GM23248 (cell line): ENCODE measurements at places on chromosomes 1 and 21. TPM values are rescaled to one million over a fixed set of nuclear protein-coding genes. Genes with fewer than 3 reads are reported as not detected.
A peak's percentile ranks its signal among the peaks of the same experiment; 100 is the strongest.

GRCh38 chr1:56310945-56311344 is 268.4 kb downstream of the PLPP3 start:
- DNase-seq: no peak

Gene CYP4Z1
- total RNA-seq: not detected in 2 replicates

Gene ZNF436
- total RNA-seq: 14.0 and 16.2 TPM in 2 replicates

DNA sequence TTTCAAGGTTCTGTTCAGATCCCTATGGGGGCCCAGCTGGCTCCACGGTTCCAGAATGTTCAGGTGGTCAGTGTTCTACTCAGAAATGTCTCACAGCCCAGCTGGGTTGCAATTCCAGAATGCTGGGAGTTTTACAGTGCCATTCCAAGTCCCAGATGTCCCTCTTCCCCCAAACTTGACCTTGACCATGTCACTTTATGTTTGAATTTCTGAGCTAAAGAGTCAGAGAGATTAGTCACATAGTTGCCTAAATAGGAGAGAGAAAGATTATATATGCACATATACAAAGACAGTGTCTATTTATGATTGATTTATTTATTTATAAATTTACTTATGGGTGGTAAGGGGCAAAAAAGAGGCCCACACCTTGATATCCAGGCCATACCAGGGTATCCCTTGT is 2.5 kb downstream of the GPR3 start:
- peak; percentile 54 for DNase-seq

- peak; percentile 54 for DNase-seq
Measured at GRCh38 chr1:165595246-165595938, 35.6 kb upstream of the MGST3 start.

DNA sequence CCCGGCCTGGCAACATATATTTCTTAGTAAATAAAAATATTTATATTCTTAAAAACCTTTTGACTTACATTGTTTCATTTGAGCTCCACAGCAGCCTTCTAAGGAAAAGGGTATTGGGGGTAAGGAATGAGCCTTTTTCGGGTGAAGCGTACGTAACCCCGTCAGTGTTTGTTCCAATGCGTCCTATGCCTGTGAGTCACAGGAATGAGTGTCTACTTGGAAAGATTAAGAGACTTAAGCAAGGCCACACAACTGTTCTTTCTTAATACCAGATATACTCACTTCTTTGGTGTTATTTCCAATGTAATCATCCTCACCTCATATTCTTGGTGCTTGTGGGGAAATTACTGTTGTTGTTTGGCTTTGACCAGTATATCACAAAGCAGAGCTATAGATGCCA is 22.7 kb downstream of the WDTC1 start:
- peak; percentile 13 for DNase-seq

DNA sequence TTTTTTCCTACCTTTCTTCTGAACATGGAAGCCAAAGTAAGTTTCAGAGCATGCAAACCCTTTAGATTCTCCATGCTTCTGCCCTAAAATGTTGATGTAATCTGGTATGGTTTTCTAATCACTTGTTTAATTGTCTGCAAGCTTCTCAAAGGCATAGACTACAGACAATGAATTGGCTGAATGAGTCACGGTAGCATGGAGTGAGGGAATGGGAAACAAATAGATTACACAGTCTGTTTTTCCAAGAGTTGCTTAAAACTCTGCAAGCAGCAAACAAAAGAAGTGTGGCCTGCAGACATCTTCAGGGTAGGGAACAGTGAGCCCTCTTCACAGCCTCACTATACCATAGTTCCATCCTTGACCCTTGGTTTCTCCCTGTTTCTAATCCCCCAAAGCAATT is 326.0 kb downstream of the BARHL2 start:
- no peak for DNase-seq

DNA sequence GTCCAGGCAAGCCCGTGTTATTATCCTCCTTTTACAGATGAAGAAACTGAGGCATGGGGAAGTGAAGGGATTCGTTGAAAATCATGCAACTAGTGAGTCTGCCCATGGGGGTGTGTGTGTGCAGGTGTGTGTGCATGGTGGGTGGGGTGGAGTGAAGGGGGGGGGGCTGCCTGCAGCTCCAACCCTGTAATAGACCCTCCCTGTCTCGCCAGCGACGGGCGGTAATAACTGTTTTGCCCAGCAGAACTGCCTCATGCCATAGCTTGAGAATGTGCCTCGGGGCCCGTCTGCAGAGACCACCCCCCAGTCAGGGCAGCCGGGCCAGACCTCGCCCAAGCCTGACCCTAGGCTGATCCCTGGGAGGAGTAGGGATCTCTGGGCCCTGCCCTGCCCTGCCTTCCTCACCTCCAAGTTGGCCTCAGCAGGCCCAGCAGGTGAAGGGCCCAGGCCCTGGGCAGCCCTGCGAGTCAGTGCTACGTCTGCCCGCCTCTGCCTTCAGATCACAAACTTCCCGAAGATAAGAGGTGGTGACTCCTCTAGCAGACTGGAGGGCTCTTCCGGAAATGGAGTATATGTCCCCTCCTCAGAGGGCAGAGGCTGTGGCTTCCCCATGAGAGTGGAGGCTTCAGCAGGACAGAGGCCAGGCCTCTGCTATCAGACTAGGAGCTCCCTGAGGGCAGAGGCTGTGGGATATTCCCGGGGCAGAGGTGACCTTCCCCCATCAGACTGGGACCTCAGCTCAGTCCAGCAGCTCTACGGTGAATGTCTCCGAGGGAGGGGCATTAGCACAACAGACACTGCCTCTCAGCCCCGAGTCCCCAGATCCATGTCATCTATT is 15.7 kb upstream of the EPHA2 start:
- no peak for DNase-seq

Gene RIPPLY3
- not detected in 2 replicates for total RNA-seq

GRCh38 chr1:151193856-151194255 is 3.9 kb upstream of the VPS72 start:
- peak; percentile 32 for DNase-seq

DNA sequence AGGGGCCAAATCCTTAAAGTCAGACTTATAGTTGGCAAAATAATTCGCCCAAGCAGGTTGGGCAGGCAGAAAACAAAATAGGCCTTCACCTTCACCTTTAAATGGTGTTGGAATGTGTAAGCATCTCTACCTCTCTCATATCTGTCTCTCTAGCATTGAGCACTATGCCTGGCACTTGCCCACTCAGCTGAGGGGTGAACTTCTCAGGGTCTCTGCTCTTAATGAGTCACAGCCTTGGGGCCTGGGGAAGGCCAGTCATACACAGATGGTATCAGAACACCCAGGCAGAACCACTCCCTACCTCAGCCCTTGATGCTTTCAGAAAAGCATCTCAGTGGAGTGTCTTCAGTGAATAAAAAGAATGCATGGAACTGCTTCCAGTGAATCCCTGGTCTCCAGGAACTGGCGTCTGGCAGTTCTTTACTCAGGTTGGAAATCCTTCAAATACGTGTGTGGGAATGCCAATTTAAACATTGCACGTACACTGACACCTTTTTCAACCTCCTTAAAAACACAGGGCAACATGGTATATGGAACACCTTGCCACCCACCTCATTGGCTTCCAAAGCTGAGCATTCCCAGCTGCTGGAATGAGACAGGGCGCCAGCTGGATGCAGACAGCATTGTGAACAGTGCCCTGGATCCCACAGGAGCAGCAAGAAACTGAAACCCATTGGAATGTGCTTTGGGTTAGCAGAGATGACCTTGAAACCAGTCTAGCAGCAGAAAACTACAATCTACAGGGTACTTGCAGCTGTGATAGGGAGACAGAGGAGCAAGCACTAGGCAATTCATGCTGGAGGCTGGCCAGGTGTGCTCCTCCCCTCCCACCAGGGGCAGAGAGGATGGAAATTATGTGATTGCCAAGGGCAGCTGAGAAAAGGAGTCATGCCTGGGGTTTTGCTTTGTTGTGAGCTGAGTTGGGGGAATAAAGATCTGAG is 30.0 kb downstream of the ZNF697 start:
- no peak for DNase-seq

DNA sequence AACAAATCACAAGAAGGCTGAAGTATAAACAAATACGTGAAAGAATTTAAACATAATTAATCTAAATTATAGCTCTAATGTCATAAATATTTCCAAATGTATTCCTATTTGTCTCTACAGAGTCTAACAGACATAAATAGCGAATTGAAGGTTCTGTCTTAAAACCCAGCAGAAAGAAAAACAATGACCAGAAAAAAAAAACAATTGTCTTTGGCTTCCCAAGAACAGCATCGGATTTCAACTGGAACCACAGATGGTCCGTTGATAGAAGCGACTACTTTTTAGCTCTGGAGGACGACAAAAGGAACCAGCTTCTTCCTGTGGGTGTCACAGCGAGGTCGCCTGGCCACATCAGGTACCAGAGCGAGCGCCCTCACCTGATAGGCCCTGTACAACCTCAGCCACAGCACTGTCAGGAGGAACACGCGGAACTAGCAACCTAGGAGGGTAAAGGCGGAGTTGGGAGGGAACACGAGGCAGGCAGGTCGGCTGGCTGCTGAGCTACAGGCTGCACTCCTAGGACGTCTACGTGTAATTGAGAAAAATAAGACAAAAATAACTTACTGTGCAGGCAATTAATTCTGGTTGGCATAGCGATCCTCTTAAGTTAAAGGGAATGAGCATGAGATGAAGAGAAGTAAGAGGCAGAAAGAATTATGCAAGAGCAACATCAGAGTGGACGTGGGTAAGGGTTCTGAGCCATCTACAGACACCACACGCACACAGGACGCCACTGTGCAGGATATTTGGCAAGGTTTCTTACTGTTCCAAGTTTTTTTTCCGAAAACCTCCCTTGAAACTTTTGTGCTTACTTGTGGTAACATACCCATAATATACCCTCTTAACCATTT is 16.7 kb upstream of the PRDM15 start:
- no peak for DNase-seq

- DNase-seq: no peak
Measured at GRCh38 chr1:53678046-53678445, 60.9 kb downstream of the GLIS1 start.

- no peak for DNase-seq
Measured at GRCh38 chr1:167673265-167673664, 43.2 kb downstream of the RCSD1 start.

GRCh38 chr1:115142616-115143015 is 53.3 kb upstream of the TSPAN2 start:
- no peak for DNase-seq

- no peak for DNase-seq
Measured at GRCh38 chr1:116900471-116901365, 9.0 kb upstream of the PTGFRN start.

DNA sequence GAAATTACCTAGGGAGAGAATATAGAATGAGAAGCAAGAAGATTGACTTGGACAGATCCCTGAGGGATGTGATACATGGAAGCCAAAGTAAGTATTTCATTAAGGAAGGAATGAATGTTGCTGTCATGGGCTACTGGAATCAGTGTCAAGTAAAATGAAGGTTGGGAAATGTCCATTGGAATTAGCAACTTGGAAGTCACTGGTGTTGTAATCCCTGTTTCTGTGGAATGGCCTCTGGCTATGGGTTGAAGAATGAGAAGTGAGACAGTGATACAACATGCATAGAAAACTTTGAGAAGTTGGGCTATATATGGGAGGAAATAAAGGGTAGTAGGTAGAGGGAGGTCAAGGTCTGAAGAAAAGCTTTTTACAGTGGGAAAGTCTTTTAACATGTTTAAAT is 54.7 kb downstream of the CCDC18 start:
- DNase-seq: no peak

GRCh38 chr1:16980473-16981268 is at the start of gene MFAP2:
MFAP2 (minus strand) TSS chr1:16980620; CDS start chr1:16978273, 2,347 bp downstream.
- peak; percentile 80 for DNase-seq

Gene TMEM81
- total RNA-seq: 0.51 and 2.2 TPM in 2 replicates

Gene NCF2
- not detected in 2 replicates for total RNA-seq

Gene KMO
- not detected in 2 replicates for total RNA-seq

- DNase-seq: no peak
Measured at GRCh38 chr1:192256674-192257334, 60.0 kb upstream of the RGS21 start.
